ENCODE measurements at places on chromosomes 1 and 21.

GRCh38 chr1:151553659-151554058, 13.6 kb downstream of the TUFT1 start:
- DNase-seq: no peak

- DNase-seq: no peak
Measured at GRCh38 chr1:199913318-199913717, 114.2 kb upstream of the NR5A2 start.

DNA sequence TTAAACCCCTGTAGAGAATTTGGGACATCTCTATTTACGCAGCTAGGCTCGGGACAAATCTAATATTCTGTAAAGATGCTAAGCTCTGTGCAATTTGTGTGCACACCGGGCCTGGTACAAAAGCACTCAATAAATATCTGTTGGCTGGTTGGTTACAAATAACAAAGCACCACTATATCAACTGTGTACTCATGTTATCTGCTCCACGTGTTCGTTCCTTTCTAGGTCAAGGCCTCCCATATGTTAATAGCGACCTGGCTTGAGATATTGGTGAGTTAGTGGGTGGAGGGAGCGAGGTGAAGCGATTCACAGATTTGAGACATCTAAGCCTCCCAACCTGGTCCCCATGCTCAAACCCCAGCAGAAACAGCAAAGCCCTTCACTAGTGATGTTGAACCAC, 47.1 kb upstream of the KAZN start:
- no peak for DNase-seq

DNA sequence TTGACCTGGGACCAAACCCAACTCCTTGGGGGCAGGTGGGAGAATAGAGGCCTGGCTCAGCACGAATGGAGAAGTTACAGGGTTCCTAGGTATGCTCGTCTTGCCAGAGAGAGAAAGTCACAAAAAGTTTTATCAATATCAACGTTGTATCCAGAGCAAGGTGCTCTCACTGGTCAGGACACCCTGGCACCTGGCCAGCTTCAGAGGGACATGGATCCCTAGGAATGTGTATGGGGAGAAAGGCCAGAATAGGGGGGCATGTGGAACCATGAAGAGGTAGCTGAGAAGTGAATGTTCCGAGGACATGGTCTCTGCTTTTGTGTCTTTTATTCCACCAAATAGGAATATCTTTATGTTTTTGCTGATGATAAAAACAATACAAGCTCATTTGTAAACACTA, 9.4 kb upstream of the POU3F1 start:
- no peak for DNase-seq

GRCh38 chr1:68723791-68724190, 226.9 kb upstream of the DEPDC1 start:
- DNase-seq: no peak

DNA sequence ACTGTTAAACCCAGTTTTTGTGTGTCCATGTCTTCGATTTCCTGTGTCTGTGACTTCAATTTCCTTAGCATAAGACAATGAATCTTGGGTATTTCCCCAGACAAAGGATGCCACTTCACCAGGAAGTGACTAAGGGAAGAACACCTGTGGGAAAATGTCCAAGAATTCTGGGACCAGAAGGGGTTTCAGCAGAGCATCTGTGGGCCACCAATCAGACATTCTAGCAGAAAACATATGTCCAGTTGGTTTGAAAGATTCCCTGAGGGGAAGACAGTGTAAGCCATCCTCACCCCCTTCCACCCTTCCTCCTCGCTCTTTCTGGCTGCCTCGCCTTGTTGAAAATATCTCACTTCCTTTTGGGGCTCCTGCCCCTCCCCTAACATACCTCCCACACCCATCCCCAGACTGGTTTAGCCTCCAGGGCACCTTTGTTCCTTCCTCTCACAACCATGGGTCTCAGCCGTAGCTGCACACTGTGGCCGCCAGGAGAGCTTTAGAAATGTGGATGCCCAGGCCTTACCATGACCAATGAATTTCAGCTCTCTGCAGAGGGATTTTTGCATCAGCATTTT, 25.5 kb upstream of the IFNAR1 start:
- DNase-seq: peak; percentile 3

- no peak for DNase-seq
Measured at GRCh38 chr1:165376041-165376810, 19.7 kb upstream of the LMX1A start.

DNA sequence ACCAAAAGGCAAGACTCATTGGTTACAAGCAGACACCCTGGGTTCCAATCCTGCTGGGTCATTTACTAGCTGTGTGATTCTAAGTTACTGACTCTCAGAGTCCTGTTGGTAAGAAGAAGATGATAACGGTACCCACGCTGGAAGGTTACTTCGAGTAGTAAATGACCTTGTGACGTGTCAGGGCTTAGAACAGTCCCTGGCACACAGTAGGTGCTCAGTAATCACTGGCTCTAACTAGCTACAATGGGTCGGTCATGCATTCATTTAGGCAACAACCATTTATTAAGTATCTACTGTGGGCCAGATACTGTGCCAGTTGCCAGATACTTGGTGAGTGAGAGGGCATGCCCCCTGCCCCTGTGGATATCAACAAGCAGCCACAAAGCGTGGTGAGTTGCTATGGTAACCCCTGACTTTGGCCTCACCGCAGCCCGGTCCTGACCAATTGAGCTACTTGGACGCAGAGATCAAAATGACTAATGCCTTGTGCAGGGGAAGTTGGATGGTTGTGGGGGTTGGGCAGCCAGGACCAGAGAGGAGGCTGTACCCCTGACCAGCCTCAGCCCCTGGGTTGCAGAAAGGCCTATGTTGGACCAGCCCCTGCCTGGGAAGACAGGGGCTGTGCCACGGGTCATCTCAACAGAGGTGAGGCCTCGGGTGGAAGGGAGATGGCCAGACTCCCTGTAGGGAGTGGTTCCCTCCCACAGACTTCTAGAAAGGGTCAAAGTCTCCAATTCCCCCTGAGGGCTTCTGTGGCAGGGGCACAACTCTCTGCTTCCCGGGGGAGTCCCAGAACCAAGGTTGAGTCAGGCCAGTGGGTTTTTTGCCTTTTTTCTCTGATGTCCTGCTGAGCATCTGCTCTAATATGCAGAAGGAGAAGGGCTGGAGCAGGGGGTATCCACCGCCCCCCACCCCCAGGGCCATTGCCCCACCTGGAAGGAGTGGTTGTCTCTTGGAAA, 16.0 kb downstream of the DHRS3 start:
- DNase-seq: no peak

DNA sequence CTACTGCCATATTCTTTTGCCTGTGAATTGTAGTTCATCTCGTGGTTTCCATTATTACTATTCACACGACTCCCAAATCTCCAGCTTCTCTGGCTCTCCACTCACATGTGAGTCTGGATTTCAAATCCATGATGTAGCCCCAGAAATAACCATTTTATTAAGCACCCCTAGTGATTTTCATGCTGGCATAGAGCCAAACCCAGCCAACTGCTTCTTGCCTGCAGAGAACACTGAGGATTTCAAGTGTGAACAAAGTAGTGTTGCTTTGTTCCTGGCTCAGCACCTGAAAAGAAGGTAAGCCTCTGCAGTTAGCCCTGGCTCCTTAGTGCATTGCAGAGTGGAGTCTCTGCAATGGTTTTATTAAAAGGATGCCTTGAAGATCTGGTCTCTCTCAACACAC, 25.9 kb downstream of the UTP25 start:
- DNase-seq: no peak

GRCh38 chr1:207402744-207403143, 51.4 kb upstream of the CR2 start:
- DNase-seq: no peak

DNA sequence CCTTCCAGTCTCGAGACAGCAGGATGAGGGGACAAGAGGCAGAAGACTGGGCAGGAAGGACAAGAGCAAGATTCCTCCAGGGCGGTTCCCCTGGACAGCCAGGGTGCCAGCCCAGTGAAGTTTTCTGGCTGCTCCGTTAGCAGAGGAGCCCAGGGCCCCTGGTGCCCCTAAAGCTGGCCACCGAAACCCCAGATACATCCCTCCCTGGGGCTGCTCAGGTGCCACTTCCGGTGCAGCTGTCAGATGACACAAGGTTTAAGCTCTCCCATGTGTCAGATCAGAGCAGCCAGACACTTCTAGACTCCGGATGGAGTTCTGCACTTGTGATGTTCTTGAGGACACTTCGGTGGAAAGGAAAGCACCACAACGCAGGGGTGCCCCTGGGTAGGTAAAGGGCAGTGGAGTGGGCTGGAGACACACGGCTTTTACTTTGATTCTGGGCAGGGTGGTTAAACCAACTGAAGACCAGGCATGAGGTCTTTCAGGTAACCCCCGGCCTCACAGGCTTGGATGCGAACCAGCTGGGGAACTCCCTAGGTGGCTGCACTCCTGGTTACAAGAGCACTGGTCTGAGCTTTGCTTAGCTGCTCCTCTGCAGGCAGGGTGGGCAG, 85.7 kb downstream of the ITPKB start:
- peak; percentile 36 for DNase-seq

- no peak for DNase-seq
Measured at GRCh38 chr1:43354471-43354870, 4.3 kb upstream of the CDC20 start.

DNA sequence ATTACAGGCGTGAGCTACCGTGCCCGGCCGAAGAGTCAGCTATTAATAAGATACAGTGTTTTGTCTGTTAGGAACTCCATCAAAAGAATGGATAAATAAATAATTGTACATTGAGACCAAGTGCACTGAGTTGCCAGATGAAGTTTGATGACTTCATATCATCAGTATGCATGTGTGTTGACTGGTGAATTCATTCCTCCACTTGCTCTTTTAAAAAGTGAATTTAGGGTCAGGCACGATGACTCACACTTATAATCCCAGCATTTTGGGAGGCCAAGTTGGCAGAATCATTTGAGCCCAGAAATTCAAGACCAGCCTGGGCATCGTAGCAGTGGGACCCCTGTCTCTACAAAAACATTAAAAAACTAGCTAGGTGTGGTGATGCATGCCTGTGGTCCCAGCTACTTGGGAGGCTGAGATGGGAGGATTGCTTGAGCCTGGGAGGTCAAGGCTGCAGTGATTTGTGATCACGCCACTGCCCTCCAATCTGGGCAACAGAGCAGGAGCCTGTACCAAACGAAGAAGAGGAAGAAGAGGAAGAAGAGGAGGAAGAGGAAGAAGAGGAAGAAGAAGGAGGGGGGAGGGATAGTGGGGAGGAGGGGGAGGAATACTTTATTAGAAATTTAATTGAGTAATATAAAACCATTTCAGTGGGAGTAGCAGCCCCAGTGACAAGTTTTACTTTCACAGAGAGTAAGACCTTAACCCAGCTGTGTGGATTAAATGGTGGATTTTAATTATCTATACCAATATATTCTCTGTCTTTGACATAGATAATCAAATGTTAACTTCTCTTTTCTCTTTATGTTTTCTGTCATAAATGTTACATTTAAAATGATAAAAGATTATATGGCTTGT, 74.9 kb downstream of the CCDC18 start:
- no peak for DNase-seq

DNA sequence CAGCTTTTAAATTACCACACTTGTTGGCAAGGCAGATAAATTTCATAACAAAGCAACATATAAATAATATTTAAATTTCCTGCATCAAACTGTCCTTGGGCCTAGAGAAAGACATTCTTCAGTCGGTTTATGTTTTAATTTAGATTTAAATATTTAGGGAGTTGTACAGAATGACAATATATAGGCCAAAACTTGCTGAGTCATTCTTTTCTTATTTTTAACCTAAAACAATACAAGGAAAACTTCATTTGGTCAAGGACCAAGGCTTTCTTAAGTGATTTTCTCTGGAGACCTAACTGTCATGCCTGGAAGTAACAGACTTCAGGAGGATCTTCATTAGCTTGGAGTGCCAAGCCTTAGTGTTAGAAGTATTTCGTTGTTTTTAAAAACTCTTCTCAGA, 5.6 kb downstream of the MAP10 start:
- no peak for DNase-seq

GRCh38 chr21:42782723-42783242, 96.6 kb downstream of the WDR4 start:
- no peak for DNase-seq

DNA sequence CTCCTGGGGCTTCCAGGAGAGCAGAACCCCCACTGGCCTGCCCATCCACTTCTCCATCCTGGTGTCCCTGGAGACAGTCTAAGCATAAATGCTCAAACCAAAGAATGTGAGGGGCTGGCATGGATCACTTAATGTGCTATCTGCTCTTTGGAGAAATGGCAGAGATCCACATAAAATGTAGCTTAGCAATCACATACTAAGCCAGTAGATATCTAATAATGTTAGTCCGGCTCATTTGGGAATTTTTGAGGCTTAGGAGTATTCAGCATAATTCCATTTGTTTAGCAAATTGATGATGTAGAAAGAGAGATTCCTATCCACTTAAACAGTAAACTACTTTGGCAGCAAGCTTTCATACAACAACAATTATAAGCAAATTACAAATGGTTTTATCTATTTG, 90.7 kb downstream of the TENT5C start:
- DNase-seq: no peak

- no peak for DNase-seq
Measured at GRCh38 chr1:93681989-93682412, 364 bp upstream of the BCAR3 start.

DNA sequence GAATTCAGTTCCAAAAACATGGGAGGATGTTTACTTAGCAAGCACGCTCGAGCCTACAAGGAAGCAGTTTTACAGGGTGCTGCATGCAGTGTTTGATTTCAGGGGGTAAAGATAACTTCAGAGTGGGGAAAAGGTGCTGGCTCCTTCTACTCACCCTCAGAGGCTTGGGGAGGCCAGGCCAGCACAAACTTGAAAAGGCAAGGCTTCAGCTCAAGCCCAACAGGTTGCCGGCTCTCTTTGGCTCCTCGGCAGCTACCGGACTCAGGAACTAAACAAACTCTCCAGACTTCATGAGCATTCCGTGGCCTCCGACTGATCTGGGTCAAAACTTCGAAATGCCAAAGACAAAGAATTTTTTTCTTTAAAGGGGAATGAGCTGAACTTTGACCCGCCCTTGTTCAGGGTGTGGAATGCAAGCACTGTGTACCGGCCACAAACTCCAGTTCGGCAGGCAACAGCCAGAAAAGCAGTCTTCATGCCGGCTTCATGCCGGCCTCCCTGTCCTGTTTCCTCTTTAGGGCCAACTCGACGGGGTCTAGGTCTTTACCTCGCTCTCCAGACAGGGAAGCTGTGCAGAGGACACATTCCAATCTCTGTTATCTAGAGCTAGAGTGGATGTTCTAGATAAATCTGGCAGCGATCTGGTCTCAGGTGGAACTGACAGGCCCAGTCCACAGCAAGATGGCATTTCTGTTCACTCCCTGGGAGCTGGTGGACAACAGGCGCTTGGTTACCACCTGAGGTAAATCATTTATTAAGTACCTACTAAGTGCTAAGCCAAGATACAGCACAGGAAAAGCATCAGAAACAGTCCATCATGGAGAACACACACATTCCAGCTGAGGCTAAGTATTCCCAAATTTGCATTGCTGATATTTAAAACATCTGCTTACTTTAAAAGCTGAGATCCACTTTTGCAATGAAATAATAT, 75.0 kb downstream of the CD46 start:
- no peak for DNase-seq

- DNase-seq: no peak
Measured at GRCh38 chr1:51541313-51542050, 22.4 kb upstream of the EPS15 start.

- DNase-seq: no peak
Measured at GRCh38 chr1:234666761-234667160, 56.8 kb upstream of the IRF2BP2 start.

GRCh38 chr21:41622831-41623548, 115.0 kb upstream of the TMPRSS2 start:
- no peak for DNase-seq

Measured in stimulated activated CD4-positive, alpha-beta T cell treated with anti-CD3 and anti-CD28 coated beads, Interleukin-1b, Interleukin-23, amount 100 ng/mL, for 1 hour (primary cell).